ENCODE measurements at places on chromosomes 3 and 15.

GRCh38 chr15:48052946-48053345 is 67.8 kb upstream of the SLC24A5 start:
- no peak for DNase-seq

- peak; percentile 29 for DNase-seq
Measured at GRCh38 chr3:45881078-45882022, 5.0 kb upstream of the CCR9 start.

DNA sequence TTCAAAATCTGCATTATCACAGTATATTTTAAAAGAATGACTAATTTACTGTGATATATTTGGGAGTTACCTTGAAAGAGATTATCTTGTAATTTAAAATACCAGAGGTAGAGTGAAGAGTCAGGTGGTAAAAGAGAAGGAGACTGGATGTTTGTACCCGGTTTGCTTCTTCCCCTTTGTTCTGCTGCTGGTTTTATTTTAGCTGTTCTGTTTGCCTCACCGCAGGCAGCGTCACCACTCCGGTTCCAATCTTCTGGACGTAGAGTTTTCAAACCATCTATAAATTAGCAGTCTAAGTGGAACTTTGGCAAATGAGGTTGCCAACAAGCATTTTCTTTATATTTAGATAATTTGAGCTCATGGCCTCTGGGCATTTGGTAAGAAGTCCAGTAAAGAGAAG is 38.2 kb downstream of the PPARG start:
- no peak for DNase-seq

DNA sequence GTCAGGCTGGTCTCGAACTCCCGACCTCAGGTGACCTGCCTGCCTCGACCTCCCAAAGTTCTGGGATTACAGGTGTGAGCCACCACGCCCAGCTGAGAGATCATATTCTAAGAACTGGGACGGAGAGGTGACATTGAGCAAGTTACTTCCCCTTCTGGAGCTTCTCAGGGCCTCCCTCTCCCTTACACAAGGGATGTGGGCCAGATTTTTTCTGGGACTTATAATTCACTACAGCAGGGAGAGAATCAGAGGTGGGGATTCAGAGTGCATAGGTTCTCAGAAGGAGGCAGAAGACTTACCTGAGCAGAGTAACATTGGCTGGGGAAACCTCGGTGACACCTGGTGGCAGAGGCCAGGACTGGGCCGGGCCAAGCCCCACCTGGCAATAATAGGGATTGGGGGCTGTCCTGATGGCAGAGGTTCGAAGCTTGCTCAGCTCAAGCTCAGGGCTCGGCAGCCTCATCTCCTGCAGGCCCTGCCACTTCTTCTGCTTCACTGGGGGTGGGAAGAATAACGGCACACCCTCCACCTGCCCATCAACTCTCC is 6.8 kb downstream of the LTK start:
- DNase-seq, result no peak

GRCh38 chr3:49175530-49175929 is 4.1 kb downstream of the KLHDC8B start:
- DNase-seq, result no peak
